ENCODE measurements at places on chromosomes 1 and 21.

GRCh38 chr1:193406901-193407300, 220.5 kb upstream of the B3GALT2 start:
- DNase-seq: no peak

DNA sequence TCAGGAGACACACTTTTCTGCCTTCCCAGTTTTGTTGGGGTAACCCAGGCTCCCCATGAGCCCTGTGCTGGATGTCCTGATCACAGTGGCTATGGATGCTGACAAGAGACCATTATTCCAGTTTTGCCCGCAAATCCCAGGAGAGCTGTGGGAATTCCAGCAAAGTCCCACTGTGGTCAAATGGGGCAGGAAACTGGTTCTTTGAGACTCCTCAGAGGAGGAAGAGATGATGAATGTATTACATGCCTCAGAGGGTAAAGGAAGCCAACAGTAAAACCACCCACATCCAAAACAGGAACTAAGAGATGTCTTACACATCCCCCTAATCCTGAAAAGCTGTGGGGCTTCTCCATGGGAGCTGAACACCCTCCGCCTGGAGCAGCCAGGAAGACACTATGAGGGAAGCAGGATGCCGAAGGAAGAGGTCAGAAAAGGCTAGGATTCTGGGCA, 12.8 kb upstream of the MPZL1 start:
- DNase-seq: no peak

DNA sequence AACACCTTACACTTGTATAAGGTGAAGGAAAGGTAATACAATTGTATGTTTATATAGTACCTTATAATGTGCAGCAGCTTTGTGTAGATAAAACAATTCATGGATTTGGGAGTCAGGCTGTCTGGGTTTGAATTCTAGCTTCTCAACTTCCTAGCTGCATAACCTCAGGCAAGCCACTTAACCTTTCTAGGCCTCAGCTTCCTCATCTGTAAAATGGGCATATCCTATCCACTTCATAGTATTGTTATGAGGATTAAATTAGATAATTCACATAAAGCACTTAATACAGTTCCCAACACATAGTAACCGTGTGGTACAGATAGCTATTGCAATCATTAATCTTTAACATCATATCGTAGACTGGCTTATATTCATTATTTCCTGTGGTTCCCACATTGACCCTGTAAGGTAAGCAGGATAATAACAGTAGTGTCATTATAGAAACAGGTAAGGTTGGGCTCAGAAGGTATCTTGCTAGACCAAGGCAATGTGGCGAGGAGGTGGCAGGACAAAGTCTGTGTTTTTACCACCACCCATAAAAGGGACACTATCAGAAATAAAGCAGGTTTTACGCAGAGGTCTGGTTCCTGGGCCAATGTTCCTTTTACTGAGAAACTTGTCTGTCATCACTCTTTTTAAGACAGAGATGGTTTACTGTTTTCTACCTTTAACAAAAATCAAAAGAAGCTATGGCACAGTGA, 334.1 kb downstream of the RRAGC start:
- DNase-seq: no peak

- no peak for DNase-seq
Measured at GRCh38 chr1:114702737-114703136, 7.4 kb upstream of the AMPD1 start.

DNA sequence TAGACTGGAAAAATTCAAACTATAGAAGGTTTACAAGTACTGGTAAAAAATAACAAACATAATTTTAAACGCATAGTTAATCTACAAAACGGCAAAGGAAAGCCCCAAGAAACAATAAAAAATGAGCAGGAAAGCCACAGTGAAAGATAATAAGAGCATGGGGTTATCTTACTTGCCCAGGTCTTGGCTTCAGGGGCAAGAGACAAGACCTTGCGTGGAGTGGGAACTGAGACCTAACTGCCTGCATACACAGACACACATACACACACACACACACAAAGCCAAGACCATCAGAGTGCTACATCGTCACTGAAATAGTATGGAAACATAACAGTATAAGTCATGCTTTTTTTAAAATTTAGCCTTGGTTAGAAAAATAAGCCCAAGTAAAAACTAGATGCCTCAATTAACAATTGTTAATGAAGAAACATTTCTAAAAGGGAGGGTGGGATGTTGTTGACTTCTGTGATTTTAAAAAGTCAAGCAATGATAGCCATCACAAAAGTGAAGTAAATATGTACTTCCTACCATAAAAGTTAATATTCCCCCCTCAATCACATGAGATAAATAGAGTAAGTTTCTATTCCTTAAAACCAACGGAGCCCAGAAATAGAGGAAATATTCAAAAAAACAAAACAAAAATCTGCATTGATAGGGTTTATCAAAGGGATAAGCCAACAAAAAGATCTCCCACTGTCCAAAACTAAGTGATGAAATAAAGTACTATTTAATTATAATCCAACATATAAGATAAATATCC, 29.4 kb upstream of the CRP start:
- DNase-seq: no peak

- DNase-seq: no peak
Measured at GRCh38 chr1:89928506-89928905, 66.4 kb upstream of the ZNF326 start.

DNA sequence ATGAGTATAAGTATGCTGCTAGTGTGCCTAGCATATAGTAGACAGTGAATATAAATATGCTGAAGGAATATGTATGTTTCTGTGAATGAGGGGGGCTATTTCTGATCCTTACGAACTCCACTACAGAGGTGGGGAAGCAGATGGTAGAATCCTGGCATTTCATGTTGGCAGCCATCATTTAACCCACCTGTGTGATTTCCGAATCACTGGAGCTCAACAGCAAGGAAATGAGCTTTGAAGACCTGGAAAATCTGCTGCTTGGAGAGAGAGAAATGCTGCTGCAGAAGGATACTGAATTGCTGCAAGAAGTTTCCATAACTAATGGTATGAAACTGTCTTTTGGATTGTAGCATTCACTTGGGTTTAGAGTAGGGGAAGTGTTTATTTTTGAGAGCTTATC, 83.5 kb downstream of the RABGAP1L start:
- DNase-seq: no peak

DNA sequence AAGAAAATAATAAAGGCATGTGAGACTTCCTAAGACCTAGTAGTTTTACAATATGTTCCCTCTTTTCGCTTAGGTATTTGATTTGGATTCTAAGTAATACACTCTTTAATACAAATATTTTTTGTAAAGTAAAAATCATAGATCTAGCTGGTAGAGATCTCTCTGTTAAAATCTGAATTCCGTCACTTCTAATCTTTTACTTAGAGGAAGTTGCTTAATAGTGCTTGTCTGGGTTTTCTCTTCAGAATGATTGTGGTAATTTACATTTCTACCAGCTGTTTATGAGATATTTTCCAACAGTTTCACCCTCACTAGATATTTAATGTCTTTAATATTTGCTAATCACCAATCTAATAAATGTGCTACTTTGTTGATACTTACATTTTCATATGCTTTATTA, 23.3 kb downstream of the RBM11 start:
- DNase-seq: no peak

GRCh38 chr1:7207875-7208646, 422.8 kb downstream of the CAMTA1 start:
- DNase-seq: no peak

DNA sequence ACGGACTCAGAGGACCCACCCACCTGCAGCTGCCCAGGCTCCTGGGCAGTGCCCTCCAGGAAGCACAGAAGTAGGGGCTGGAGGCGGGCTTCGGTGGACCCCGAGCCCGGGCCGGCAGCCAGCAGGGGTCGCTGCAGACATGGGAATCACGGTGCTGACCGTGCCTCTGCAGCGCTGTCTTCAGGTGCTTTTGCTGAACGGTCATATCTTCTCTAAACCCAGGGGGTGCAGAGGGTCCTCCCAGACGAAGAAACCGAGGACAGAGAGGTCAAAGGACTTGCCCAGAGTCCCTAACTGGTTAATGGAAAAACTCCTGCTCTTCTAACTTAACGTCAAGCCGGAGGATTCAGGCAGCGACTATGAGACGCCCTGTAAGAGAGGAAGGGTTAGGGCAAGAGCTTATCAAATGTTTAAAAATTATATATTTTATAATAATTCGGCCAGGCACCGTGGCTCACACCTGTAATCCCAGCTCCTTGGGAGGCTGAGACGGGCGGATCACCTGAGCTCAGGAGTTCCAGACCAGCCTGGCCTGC, 21.5 kb upstream of the LEFTY2 start:
- peak; percentile 38 for DNase-seq

DNA sequence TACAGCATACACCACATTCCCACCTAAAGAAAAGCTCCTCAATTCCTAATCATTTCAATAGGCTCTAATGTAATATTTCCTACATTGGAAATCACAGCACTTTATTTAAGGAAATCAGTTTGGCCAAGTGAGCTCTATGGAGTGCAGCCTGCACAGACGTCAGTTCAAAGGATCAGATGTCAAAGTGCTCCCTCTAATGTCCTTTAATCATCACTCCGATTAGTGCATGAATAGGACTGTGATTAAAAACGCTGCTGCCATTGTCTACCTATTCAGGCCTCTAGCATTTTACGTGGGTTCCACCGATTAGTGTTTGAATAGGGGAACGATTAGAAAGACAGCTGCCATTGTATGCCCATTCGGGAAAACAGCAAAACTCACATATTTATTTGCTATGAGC, 50.2 kb downstream of the DPYD start:
- DNase-seq: no peak

- no peak for DNase-seq
Measured at GRCh38 chr1:230061801-230062200, 5.2 kb upstream of the GALNT2 start.

DNA sequence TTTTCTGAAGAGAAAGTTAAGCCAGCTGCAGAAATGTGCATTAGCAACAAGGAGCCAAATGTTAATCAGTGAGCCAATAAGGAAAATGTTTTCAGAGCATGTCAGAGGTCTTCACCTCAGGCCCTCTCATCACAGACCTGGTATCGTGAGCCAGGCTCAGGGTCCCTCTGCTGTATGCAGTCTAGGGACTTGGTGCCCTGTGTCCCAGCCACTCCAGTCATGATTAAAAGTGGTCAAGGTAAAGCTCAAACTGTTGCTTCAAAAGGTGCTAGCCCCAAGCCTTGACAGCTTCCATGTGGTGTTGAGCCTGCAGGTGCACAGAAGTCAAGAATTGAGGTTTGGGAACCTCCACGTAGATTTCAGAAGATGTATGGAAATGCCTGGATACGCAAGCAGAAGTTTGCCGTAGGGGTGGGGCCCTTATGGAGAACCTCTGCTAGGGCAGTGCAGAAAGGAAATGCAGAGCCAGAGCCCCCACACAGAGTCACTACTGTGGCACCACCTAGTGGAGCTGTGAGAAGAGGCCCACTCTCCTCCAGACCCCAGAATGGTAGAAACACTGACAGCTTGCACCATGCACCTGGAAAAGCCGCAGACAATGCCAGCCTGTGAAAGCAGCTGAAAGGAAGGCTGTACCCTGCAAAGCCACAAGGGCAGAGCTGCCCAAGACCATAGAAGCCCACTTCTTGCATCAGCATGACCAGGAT, 1128.7 kb downstream of the AMY1C start:
- DNase-seq: no peak

DNA sequence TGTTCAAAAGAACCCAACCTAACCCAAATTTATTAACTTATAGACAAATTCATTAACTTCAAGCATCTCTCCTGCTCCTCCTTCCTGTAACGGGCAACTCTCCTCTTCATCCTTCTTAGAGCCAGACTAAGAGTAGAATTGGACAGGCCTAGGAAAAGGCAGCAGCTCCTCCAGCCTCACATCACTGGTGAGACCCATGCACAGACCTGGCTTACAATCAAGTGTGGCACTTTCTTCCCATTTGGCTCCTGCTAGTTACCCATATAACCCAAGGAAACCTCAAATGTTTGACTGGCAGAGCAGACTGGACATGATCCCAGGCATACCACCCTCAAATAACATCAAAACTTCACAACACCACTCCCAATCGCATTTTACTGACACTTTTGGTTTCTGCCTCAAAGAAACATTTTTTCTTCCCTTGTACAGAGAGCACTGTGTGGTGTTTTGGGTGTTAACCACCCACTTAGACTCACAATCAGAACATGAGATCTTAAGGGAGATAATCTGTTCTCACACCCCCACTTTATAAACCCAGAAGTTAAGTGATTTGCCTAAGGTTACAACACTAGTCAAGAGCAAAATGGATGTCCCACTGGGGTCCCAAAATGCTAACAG, 101.4 kb downstream of the SIPA1L2 start:
- DNase-seq: no peak

DNA sequence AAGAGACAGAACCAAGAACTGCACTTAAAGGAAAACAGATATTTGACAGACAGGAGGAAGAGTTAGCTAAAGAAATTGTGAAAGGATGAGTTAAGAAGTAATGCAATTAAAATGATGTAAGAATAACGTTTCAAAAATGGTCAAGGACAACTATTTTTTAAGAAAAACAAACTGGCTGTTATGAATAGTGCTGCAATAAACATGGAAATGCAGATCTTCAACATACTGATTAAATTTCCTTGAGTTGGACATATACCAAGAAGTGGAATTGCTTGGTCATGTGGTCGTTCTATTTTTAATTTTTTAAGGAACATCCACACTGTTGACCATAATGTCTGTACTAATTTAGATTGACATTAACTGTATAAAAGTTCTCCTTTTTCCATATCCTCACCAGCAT, 23.1 kb upstream of the PHTF1 start:
- DNase-seq: no peak

DNA sequence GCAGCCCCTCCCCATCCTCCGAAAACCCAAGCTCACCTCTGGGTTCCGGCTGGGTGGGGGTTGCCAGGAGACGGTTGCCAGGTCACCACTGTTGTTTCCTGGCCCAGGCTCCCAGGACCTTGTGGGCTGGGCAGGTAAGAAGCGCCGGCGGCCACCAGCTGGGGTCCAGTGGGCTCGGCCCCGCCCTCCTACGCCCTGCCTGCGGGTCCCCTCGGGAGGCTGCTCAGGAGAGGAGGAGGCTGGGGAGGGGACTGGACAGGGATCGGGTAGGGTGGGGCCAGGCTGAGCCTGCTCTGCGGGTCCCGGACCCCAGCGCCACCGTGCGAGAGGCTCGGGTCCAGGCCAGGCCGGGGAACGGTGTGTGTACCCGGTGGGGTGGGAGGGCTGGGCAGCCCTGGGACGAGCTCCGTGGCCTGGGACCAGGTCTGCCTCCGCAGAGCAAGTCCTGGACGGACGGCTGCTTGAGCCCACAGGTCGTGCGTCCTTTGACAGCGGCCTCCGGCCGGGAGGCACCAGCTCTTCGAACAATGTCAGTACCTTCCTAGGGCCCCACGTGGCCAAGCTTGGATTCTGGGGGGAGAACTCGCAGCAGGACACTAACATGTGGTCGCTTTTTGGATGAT, at the start of gene TTLL10:
Gene TTLL10 (plus strand): TSS at position 88 of the 623 bp plus-strand sequence. CDS start 5,336 bp downstream, outside the sequence.
- DNase-seq: no peak
